Fibroblast of skin of back (primary cell): ENCODE measurements at places on chromosomes 5 and 9.

DNA sequence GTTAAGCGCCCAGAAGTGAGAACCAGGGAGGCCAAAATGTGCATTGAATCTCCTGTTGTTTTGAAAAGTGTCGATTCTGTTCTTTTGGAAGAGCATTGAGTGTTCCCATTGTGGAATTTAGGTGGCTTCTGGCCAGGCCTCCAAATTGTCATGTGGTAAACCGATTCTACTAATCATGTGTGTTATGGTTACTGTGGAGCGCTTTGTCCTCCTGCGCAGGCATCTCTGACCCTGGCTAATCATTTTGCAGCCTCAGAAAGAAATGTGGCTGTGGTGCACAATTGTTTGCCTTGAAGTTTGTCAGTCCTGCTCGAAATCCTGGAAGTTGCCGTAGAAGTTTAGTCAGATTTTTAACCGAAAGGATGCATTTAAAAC lies 121.3 kb downstream of the RASGRF2 start:
- DNase-seq: no peak

DNA sequence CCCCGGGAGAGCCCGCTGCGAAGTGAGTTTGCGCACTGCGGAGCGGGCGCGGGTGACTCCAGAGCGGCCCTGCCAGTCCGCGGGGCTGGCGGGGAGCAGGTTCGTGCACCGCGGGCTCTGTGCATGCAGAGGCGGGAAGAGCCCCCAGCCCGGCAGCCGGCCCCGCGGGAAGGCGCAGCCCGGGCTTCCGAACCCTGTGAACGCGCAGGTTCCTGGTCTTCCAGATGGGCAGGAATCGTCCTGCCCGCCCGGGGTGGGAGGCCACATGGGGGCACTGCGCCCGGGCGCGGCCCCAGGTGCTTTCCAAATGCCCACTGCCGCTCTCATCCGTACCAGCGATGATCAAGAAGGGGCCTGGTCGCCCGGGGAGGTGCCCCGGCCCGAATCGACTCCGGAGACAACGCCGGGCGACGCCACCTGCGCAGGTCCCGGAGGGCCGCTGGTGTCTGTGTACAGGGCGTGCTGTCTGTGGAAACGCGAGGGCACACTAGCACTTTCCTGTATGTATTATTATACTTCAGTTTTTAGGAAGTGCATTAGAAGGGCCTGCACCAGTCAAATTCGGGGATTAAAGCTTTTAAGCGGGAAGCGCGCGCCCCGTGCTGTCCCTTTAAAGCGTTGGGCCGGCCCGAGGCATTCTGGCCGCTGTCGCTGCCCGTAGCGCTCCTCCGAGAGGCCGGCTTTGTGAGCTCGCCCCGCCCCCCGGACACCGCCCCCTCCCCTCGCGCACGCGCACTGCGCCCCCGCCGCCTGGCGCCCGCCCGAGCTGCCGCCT lies at the start of gene WDR5:
Gene WDR5, plus strand, starts transcription at position 740 of the 775 bp plus-strand sequence. CDS start 3,796 bp downstream, outside the sequence.
- DNase-seq: peak; percentile 90

DNA sequence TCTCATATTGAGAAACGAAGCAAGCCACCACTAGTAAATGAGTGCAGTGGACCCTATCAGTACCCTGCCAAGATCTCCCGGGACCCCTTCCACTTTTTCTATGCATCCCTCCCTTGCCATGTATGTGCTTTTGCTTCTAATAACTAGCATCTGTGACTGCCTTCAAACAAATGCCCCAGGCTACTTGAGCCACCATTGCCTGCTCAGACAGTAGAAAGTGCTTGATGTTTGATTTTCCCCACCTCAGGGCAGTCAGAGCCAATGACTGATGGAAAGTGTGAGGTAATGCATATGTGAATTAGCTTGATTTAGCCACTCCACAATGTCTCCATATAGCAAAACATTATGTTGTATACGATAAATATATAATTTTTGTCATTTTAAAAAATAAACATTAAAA lies 797.3 kb upstream of the ACO1 start:
- no peak for DNase-seq

DNA sequence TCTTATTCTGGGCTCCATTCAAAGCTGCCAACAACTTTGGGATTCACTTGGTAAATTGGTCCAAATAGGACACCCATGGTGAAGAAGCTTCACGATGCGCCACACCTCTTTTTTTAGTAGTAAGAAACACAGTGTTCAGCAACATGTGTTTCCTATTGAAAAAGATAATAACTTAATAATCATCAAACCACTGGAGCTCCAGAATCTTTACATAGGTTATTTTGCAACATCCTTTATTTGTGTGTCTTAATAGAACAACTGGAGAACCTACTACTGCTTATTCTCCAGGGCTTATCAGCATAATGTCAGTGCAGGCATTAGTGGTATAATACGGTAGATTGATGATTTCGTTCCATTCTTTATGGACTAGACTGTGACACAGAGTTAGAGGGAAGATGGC lies 63.3 kb upstream of the DAPK1 start:
- no peak for DNase-seq

- peak; percentile 77 for DNase-seq
Observed at GRCh38 chr9:109934857-109935215, 154.8 kb downstream of the PALM2AKAP2 start.

DNA sequence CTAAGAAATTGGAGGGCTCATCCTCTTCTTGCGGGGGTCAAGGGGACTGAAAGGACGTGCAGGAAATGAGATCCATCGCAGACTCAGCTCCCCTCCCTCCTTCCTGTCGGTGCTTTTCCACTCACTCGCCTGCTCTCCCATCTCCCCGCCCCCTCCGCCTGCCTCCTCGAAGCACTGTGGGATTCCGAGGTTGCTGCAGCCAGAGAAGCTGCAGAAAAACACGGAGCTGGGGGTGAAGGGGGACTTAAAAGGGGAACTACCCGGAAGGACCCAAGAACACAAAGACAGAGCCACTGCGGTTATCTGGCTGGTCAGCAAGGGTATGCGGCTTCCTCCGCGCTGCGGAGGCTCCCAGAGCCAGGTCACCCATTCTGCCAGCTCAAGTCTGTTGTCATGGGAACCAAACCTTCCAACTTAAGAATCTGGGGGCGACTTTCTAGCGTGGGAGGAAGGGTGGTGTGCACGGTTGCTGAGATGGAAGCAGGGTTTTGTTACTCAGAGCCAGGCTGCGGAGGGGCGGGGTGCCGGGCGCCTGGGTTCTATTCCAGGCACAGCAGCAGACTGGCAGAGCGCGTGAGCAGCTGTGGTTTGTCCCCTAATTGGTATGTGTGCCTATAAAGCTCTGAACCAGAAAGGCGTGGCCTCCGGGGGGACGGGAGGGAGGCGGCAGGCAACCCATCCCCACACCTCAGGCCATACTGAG lies 24.9 kb downstream of the PCDHGC5 start:
- DNase-seq: peak; percentile 90

- peak; percentile 82 for DNase-seq
Observed at GRCh38 chr9:37486616-37487548, 1.1 kb downstream of the POLR1E start.

GRCh38 chr5:52961274-52961681 lies 27.9 kb upstream of the ITGA2 start:
- DNase-seq: peak; percentile 23

- DNase-seq: no peak
Observed at GRCh38 chr9:124348363-124348762, 66.9 kb downstream of the PSMB7 start.

DNA sequence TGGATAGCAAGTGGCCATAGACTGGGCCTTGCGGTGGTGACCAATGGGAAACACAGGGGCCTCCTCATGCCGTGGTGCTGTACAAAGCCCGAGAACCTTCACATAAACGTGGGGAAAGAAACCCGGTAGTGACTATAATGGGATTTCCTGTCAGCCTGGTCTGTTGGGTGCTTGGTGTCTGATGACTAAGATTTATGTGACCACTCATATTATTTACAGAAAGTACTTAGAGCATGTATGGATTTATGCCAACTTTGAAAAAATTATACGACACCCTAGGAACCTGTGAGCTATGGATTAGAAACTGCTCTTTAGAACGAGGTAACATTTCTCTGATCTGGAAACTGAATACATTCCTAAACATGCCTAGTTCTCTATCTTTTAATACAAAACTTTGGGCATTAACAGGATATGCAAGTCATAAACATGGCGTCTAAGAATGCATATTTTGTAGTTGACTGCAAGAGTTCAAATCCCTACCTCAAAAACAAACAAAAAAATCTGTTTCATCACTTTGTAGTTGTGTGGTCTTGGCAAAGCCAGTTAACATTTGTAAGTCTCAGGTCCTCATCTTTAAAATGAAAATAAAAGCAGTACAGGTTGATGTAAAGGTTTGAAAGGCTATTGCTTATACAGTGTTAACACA lies 85.4 kb downstream of the TMEM167A start:
- peak; percentile 58 for DNase-seq

- DNase-seq: no peak
Observed at GRCh38 chr9:15127831-15128230, 179.2 kb downstream of the TTC39B start.

DNA sequence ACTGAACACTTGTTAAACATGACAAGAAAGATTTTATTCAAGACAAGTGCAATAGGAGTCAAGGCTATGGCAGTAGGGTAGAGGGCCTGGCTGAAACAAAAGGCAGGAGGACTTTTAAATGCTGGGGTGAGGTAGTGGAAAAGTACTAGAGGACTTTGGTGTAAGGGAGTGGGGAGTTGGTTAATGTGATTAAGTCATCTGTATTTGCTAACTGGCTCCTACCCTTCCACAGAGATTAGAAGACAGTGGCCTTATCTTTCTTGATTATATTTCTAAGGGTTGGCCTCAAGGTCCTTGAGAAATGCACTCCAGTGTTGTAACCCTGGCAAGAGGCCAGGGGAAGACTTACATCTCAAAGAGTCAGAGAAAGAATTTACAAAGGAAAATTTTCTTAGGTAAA lies 160.2 kb upstream of the FTMT start:
- DNase-seq: no peak

GRCh38 chr9:81690251-81690851 lies 1.0 kb upstream of the TLE1 start:
- no peak for DNase-seq

DNA sequence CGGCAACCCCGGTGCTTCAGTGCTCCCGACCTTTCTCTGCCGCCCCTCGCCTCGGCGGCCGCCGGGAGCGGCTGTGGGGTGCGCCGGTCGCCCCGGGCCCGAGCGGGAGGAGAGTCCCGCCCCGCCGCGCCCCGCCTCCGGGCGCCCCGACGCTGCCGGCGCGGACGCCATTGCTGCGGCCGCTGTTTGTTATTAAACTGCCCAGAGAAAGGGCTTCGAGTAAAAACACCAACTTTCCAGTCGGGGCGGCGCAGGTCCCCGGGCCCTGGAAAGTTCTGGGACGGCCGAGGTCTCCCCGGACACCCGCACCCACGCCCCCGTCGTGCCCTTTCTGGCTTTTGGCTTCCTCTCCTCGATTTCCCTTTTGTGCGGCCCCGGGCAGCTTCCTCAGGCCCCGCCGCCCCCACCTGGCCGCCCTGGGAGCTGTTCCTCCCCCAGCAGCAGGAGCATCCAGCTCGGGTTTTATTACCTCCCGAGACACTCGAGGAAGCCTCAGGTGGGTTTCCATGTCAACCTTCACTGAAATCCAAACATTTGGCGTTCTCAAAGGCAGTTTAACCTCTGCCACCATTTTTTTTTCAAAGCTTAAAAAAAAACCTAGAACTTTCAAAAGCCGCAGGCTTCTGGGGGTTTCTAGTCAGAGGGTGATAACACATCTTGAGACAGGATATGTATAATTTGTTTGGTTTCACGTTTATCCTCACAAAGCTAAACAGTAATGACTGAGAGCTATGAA lies 334.4 kb downstream of the CWC27 start:
- peak; percentile 23 for DNase-seq

DNA sequence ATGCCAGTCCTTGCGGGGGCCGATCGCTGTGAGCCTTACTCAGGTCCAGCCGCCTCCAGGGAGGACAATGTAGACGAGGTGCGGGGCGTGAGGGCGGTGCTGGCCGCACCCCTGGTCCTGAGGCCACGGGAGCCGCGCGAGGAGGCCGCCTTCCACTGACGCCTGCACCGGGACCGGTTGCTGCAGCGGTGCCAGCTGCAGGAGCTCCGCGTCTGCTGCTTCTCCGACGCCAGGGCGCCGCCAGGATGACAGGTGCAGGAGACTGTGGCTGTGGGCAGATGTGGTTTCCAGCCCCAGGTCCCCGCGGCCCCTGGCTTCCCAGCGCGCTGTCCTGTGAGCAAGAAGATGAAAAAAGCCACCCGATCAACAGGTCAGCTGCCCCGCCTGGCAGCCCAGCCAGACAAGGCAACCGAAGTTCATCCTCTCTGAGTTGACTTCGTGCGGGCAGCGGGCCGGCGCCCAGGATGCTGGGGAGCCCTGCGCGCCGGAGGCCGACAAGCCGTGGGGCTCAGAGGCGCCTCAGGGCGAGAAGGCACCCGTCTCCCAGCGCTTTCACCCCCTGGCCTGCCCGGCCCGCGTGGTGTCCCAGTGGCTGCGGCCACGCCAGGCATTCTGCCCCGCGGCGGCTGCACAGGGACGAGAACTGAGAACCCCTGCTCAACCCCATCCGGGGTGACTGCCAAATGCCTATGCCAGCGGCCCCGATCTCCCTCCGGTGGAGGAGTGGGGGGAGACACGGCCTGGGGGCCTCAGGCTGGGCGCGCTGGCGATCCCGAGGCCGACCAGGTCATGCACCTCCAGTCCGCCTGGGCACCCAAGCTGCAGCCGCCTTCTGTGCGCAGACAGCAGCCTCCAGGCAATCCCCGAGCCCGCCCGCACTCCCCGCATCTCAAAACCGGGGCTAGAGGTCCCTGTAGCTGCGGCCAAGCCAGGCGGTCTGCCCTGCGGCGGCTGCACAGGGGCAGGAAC lies 43.4 kb upstream of the BICD2 start:
- DNase-seq: no peak

GRCh38 chr5:83035373-83036100 lies 41.7 kb downstream of the TMEM167A start:
- peak; percentile 6 for DNase-seq

GRCh38 chr9:114864471-114864870 lies 58.6 kb upstream of the TNFSF15 start:
- no peak for DNase-seq

DNA sequence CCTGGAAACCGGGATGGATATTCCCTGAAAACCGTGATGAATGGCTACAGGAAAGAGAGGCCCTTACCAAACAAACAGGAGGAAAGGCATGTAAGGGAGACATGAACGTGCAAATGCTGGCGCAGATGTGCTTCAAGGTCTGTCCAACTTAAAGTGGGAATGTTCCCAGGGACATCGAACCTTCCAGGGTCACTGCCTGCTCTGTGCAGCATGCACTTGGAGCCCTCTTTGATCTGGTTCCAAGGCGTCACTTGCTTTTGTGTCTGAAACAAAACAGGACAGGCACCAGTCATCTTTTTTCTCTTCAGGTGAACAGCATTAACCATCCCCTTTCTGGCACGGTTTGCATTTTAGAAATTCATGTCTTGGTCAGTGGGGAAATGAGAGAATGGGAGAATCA lies 479.4 kb downstream of the RASEF start:
- no peak for DNase-seq

- DNase-seq: no peak
Observed at GRCh38 chr9:80964374-80964773, 725.0 kb downstream of the TLE1 start.

GRCh38 chr5:61949054-61949678 lies 356.8 kb upstream of the KIF2A start:
- DNase-seq: no peak

DNA sequence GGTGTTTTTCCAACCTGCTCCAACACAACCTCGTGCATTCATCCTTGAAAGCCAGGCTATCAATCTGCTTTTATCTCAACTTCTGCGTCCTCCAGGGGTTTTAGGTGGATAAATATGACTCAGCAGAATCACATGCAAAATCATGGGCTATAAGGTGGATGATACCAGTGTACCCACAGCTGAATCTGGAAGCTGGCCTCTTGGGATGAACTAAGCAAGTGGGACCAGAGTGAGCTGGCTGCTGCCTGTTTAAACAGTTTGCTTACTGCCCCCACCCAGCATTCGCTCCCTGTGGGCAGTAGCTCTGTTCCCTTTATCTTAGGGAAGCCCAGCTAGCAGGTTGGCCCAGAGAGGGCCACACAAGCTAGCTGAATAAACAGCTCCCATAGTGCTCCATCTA lies 194.0 kb downstream of the CRB2 start:
- no peak for DNase-seq
